ENCODE measurements at places on chromosomes 7 and 10.

- no peak for DNase-seq
These were observed 58.0 kb upstream of the ITPRID1 start for GRCh38 chr7:31455844-31456243.

- no peak for DNase-seq
These were observed 52.7 kb downstream of the TASOR2 start for GRCh38 chr10:5737352-5737751.

GRCh38 chr10:86409183-86409582, 42.6 kb upstream of the GRID1 start:
- no peak for DNase-seq

GRCh38 chr7:118080947-118081346, 103.0 kb upstream of the LSM8 start:
- DNase-seq, result peak; percentile 88

DNA sequence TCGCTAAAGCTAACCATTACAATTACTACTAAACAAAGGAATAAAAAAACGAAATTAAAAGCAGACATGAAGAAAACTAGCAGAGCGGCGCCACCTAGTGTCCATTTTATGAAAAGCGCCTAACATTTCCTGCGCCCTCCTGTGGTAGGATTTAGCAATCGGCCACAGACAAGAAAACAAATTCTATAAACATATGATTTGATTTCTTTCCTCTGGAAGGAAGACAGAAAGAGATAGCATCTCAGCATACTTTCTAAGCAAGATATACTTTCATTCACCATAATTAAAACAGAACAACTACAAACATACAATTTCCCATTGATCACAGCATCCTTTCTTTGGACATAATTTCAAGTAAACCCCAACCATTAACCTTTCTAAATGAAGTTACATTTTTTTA, 337.7 kb upstream of the NPVF start:
- DNase-seq, result peak; percentile 64

DNA sequence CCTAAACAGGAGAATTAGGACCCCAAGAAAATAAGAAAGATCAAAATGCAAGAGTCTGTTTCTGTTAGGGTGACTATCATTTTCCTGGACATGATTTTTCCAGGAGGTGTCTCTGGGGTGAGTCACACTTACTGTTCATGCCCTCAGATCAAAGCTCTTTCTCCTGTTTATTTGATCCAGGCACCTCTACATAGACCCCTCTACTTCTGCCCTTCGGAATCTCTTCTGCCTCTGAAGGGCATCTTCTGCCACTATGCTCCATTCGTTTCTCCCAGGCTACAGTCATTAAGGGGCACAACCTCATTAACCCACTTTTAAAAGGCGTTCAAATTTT, 1328.0 kb downstream of the GATA3 start:
- DNase-seq, result no peak

GRCh38 chr7:12712236-12712635, 24.8 kb downstream of the ARL4A start:
- no peak for DNase-seq

DNA sequence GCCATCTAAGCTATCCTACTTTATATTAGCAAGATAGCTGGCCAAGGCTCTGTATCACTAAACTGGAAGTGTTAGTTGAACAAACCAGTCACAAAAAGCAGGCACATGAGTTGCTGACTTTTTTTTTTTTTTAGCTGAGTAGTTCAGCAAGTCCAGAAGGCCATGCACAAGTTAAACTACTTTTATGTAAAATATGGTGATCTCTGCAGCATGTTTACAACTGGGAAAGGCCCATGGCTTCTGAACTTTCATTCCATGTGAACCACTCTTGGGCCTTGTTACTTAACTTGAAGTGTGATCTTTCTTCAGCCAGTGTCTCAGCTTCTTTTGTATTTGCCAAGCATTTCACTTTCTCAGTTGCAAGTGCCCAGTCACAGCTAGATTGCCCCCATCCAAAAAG, 78.5 kb downstream of the CALD1 start:
- no peak for DNase-seq

DNA sequence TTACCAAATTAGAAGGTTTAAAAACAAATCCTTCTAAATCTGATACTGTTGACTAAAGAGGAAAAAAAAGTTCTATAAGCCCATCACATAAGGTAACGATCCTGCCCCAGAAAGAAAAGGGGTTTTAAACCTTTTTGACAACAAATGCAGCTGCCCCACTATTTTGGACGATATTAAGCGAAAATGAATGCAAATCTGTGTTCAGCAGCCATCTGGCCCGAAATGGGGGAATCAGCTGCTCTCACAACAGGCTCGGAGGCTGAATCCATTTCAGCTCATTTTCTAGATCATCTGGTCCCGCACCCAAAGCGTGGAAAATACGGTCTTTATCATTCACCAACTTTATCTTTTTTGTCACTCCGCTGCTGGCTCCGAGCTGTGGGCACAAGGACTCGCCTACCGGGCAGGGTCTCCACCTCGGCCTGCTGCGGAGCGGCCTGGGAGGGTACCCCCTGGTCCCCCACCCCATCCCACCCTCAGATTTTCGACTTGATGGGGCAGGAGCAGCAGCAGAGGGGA, 2.4 kb upstream of the EBF3 start:
- no peak for DNase-seq

DNA sequence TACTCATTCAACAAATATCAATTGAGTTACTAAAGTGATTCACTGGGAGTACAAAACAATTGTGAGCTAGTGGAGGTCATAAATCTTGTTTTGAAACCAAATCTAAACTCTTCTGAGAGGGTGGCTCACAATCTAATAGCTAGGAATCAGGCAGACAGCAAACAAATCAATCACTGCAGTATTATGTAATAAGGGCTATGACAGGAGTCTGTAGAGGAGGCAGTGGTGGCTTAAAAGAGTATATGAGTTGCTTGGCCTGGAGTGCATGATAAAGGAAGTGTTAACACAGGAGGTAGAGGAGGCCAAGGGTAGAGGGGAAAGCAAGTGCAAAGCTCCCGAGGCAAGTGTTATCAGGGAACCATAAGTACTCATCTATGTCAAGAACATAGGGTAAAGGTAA, 16.5 kb downstream of the MYPN start:
- peak; percentile 17 for DNase-seq

DNA sequence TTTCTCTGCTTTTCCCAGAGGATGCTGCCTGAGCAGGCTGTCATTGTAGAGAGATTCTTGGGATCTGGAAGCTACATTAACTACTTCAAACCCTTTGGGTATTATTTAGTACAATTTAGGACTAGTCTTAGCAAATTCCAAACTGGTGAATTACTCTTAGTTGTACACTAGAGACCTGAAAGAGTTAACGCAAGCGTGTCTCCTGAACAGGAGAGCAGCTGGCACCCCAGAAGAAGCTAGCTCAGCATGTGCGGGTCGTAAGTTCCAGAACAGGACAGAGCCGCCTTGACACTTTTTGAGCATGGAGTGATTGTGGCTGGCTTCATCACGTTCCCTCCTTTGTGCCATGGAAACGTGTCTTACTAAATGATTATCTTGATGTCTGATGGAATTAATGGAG, 495.7 kb upstream of the TPK1 start:
- no peak for DNase-seq

DNA sequence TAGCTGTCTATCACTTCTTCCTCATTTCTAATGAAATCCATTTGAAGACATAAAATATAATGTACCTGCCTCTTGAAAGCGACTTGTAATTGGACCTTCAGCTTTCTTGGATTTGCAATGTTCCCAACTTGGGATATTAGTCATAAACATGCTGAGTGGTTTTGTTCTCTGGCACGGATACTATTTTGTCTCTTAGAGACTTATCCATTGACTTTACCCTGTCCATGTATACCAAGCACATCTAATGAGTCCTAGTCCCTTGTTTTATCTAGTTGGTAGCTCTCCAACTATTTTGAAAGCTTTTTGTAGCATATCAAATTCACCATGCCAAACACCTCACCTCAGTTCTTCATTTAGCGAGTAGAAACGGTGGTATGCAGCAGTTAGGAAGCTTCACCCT, 18.9 kb downstream of the PLEKHS1 start:
- no peak for DNase-seq

DNA sequence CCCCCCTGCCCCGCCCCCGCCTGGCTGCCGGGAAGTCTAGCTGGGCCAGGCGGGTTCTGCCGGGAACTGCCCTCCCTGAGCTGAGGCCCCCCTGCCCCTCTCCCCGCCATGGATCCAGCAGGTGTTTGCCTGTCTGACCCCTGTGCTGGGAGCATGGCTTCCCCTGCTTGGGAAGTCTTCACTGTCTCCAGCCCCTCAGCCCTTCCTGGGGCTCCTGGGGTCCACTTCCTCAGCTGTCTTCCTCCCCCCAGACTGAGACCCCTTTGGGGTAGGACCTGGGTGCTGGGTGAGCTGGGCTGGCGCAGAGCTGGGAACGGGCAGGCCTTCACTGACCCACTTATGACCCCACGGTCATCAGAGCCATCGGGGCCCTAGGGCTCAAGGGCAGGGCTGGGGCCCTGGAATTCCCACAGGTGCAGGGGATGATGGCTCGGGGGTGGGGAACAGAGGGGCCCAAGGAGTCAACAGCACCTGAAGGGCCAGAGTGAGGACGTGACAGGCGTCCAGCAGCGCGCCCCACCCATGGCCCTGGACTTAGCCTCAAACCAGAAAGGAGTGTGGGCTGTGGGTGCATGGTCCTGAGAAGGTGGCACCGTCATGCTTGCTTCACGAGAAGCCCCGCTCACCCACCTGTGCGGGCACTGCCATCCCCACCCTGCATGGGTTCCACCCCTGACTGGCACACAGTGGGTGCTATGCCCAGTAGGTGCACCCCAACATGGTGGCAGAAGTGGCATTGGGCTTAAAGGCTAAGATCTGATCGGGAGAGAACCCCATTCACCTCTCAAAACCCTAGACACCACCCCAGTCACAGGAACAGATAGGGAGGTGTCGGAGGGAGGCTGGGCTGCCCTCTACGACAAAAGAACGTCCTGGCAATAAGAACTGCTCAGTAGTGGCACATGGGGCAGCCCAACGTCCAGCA, 16.2 kb upstream of the TNRC18 start:
- no peak for DNase-seq

GRCh38 chr10:69048103-69048502, 39.8 kb upstream of the SRGN start:
- peak; percentile 83 for DNase-seq

DNA sequence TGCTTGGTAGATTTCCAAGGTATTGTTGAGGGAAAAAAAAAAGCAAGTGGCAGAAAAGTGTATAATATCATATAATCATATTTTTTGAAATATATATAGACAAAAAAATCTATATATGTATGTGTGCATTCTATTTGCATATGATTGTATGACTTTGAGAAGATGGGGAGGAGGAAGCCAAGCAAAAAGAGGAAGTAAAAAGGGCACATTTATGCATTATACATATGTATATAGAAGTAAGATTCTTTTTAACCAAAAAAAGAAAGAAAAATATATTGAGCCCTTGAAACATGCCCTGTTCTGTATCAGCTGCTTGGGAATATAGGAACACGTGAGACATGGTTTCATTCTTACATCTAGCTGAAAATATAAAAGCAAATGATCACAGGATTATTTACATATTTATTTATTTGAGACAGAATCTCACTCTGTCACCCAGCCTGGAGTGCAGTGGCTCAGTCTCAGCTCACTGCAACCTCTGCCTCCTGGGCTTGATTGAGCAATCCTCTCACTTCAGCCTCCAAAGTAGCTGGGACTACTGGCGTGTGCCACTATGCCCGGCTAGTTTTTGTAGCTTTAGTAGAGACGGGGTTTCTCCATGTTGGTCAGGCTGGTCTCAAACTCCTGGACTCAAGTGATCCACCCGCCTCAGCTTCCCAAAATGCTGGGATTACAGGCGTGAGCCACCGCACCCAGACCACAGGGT, 18.0 kb upstream of the SLF2 start:
- DNase-seq, result no peak

GRCh38 chr7:30465046-30465810, 13.4 kb downstream of the NOD1 start:
- DNase-seq, result peak; percentile 79

DNA sequence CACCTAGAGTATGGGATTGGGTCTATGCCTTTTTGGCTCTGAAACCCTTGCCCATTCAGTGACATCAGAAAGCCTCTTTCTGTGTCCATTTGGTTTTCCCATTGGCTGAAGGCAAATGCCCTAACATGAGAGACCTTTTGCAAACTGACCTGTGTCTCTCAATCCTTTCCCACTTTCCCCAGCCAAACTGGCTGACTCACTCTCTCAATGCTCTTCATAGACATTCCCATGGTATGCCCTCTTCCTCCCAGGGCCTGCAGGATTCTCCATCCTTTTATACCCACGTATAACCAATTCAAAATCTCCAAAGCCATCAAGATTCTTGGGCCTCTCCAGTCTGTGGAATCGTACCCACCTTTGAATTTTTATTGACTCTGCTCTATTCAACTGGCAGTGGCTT, 563.3 kb downstream of the GATA3 start:
- no peak for DNase-seq

DNA sequence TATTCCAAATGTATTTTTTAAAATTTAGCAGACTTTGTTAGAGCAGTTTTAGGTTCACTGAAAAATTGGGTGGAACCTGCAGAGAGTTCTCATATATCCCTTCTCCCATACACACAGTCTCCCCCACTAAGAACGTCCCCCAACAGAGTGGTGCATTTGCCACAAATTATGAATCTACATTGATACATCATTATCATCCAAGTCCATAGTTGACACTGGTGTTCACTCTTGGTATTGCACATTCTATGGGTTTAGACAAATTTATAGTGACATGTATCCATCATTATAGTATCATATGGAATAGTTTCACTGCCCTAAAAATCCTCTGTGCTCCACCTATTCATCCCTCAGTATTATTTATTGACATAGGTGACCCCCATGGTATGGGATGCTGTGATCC, 97.3 kb upstream of the AFAP1L2 start:
- DNase-seq, result no peak

GRCh38 chr7:4744391-4745264, 30.8 kb upstream of the AP5Z1 start:
- peak; percentile 100 for DNase-seq

GRCh38 chr7:155120460-155120859, 50.3 kb downstream of the HTR5A start:
- DNase-seq, result no peak

GRCh38 chr10:123147635-123148413, at the start of gene HMX2:
Gene HMX2 (plus strand): TSS chr10:123148136. CDS start chr10:123148379, 243 bp downstream.
- DNase-seq, result no peak

DNA sequence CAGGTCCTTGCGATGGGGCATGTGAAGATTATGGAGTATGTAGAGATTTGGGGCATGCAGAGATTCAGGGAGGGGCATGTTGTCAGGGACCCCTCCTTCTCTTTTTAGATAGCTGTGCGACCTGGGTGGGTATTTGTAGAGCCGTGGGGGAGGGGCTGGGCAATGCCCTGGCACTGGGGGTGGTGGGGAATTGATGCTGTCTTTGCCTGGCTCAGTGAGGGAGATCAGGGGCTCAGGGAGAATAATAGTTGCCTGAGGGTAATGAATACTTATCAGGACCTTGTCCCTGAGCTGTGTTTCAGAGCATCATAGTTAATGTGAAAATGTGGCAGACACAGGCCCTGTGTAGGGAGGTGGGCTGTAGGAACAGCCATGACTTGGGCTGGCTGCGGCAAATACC, 3.5 kb downstream of the RAMP3 start:
- no peak for DNase-seq

All from iris pigment epithelial cell (primary cell).